ENCODE measurements at places on chromosomes 13 and 19.

- DNase-seq: no peak
Measured at GRCh38 chr13:64688893-64689677, 2541.1 kb downstream of the PCDH9 start.

- no peak for DNase-seq
Measured at GRCh38 chr19:42132851-42133528, 744 bp upstream of the POU2F2 start.

- no peak for DNase-seq
Measured at GRCh38 chr19:12921047-12921446, 2.0 kb upstream of the SYCE2 start.

DNA sequence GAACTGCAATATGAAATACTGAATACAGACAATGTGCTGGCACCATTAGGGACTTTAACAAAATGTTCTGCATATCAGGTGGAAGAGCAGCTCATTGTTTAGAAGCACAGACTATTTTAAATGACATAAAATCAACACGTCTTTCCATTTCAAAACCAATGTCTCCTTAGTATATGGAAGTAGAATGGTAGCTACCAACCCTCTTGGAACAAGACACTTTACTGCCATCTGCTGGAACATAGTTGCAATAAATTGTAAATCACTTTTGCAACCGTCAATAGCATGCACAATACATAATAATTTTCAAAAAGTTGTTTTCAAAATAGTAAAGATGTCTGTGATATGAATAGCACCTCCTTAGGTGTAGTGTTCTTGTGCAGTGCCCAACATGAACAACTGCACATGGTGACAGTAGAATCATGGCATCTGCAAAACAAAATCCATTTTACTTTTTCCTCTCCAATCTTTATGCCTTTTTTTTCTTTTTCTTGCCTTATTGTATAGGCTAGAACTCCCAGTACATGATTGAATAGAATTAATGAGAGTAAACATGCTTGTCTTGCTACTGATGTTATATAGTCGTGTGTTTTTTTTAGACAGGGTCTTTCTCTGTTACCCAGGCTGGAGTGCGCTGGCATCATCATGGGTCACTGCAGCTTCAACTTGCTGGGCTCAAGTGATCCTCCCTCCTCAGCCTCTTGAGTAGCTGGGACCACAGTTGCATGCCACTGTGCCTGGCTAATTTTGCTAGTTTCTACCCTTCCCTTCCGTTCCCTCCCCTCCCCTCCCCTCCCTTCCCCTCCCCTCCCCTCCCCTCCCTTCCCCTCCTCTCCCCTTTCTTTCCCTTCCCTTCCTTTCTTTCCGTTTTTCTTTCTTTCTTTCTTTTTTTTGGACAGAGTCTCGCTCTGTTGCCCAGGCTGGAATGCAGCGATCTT lies 7.8 kb upstream of the LYPD5 start:
- DNase-seq: no peak

- peak; percentile 62 for DNase-seq
Measured at GRCh38 chr13:27621366-27622101, at the start of gene POLR1D. POLR1D (plus strand) TSS chr13:27621892; CDS start chr13:27621984, 92 bp downstream.

DNA sequence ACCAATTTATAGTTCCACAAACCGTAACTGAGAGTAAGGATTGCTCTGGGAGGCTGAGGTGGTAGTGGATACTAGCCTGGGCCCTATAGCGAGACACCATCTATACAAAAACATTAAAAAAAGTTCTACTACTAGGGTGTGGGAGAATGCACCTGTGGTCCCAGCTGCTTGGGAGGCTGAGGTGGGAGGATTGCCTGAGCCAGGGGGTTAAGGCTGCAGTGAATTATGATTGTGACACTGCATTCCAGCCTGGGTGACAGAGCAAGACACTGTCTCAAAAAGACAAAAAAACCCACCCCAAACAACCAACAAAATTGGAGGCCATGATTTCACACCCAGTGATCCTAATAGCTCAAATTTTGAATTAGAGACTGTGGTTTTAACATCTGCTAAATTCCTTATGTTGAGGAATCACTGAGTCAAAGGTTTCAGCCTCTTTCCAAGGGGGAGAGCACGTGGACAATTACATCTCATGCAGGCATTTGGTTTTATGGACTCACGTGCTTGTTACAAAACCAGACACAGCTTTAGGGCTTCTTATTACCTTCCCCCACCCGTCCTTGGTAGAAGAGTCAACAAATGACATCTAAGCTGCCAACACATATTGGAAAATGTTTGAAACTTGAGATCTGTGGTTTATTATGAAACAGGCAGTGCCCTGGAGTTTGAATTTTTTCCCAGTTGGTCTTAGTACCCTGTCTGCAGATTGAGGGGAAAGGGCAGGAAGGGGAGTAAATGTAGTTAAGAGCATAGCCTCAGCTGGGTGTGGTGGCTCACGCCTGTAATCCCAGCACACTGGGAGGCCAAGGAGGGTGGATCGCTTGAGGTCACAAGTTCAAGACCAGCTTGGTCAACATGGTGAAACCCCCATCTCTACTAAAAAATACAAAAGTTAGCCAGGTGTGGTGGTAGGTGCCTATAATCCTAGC lies 18.5 kb downstream of the CYP2A6 start:
- no peak for DNase-seq

GRCh38 chr19:48698046-48698445 lies 2.3 kb downstream of the FUT2 start:
- no peak for DNase-seq

DNA sequence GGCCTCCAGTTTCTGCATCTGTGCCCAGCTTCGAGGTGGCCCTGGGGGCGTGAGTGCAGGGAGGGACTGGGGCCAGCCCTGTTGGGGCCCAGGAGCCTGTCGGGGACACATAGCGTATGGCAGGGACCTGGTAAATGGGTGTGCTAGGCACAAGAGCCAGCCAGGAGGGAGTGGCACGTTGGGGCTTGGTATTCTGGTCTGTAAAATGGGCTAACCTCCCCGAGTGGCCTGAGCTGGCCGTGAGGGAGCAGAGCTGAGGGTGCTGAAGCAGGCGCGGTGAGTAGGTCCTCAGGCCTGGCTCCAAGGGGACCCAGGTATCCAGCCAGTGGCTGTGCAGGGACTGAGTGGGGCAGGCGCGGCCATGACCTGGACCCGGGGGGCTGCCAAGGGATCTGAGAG lies 4.3 kb downstream of the PTOV1 start:
- DNase-seq: no peak

GRCh38 chr19:45646345-45646698 lies 7.1 kb upstream of the EML2 start:
- DNase-seq: no peak

DNA sequence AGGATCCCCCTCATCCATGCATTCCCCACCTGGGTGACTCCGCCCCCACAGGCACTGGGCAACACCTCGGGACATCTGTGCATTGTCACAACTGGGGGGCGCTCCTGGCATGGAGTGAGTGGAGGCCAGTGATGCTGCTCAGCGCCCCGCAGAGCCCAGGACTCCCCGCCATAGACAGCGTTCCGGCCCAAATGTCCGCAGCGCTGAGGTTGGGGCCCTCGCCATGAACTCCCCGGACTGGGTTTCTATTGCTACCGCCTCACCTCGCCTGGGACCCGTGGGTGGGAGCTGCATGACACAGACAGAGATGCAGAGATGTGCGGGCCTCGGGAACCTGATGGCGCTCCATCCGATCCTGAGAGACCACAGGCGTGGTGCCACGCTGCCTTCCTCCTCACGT lies 4.6 kb downstream of the FZR1 start:
- no peak for DNase-seq

GRCh38 chr19:12924621-12925310 lies 5.7 kb upstream of the SYCE2 start:
- DNase-seq: no peak

DNA sequence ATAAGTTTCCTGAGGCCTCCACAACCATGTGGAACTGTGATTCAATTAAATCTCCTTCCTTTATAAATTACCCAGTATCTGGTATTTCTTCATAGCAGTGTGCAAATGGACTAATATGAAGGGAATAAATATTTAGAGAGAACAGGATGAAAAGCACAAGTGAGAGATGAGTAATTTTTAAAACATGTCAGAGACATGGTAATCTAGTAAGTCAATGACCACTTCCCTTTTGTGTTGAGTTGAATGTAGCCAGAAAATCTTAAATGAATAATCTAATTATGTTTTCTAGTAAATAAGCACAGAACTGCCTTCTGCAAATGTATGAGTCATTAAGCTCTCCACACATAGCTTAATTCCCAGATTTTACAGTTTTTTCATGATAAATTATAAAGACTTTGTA lies 524.1 kb upstream of the SLITRK5 start:
- DNase-seq: no peak

DNA sequence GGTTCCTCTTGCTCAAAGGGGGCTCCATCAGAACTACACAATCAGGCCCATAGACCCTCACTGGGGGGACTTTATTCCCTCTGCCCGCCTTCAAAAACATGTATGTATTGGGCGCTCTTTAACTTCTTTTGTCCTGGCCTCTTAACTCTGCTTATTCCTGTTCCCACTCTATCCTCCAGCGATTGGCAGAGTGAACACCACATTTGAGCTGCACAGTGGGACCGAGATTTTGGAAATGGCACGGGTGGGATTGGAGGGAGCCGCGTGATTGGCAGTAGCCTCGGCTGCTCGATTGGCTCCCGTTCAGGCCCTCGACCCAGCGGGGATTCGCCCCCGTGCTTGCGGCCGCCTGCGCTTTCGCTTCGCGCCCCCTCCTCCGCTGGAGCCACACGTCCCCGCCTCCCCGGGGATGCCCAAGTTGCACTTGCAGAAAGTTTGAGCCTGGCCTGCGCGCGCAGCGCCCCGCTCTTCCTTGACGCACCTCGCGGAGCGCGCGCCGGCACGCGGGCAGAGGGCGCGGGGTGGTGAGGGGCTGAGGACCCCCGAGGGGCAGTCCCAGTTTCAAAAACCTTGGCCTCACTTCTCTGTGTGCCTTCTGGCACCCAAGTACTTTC lies at the start of gene ZIC5:
Gene ZIC5 (minus strand): TSS at position 192 of the 614 bp plus-strand sequence. CDS start 164 bp downstream, at position 28.
- DNase-seq: no peak

DNA sequence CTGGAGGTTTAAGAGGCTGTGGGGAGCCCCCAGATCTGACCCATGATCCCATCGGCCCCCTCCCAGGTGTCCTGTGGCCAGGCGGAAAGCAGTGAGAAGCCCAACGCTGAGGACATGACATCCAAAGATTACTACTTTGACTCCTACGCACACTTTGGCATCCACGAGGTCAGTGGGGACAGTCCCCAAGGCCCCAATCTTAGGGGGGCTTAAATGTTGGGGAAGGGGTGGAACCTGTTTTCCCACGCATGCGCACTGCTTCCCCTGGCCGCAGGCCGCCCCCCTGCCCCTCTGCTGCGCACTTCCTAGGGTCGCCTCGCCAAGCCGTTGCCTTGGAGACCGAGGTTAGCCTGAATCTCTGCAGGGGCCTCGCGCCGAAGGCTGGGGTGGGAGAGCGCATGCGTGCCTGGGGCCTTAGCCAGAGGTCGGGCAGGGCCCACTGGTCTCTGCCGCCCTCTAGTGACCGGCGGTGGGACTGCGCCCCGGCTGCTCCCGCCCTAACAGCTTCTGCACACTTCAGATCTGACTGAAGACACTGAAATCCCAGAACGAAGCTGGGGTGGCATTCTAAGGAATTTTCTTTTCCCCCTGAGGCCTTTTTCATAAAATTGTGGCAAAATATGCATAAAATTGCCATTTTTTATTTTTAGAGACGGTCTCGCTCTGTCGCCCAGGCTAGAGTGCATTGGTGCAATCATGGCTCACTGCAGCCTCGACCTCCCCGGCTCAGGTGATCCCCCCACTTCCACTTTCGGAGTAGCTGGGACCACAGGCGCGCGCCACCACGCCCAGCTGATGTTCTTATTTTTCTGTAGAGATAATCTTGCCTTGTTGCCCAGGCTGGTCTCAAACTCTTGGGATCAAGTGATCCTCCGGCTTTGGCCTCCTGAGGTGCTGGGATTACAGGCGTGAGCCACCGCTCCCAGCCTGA lies 3.6 kb downstream of the PRMT1 start:
- DNase-seq: peak; percentile 94

DNA sequence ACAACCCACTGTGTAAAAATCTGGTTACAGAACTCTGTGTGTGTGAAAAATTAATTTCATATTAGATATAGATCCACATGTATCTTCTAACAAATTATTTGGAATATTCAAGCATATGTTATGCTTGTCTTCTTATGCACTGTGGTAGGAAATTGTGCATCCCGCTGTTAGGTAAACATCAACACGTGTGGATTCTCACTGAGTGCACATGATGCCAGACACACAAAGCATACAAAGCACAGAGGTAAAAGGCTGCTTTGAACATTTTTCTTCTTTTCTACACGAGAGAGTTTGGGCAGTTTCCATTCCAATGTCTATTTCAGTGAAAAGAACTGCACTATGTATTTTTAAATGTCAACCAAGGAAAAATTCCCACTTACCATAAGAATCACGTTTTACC lies 354.9 kb downstream of the PCDH9 start:
- DNase-seq: no peak

All from GM19239 (cell line).